ENCODE measurements at places on chromosomes 5 and 9.

DNA sequence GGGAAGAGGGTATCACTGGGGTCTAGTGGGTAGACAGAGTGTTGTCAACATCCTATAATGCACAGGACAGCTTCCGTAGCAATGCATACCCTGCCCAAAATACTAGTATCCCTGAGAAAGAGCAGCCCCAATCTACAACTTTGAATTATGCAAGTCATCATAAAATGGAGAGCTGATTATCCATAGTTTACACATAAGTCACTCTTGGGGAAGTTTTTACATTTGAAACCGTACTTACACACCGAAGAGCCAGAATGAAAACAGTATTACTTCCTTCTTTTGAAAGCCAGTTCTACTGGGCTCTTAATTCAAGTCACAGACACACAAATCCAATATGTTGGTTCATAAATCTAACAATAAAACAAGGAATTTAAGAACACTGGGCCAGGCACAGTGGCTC lies 21.6 kb downstream of the RNF145 start:
- no peak for DNase-seq

GRCh38 chr5:118068886-118069285 lies 919.5 kb downstream of the DTWD2 start:
- no peak for DNase-seq

- DNase-seq = no peak
These were observed 60.5 kb downstream of the SIL1 start for GRCh38 chr5:139137697-139138096.

GRCh38 chr5:120151825-120152224 lies 312.3 kb upstream of the PRR16 start:
- no peak for DNase-seq

- DNase-seq = no peak
These were observed 58.0 kb downstream of the PLAC8L1 start for GRCh38 chr5:146047396-146047795.

DNA sequence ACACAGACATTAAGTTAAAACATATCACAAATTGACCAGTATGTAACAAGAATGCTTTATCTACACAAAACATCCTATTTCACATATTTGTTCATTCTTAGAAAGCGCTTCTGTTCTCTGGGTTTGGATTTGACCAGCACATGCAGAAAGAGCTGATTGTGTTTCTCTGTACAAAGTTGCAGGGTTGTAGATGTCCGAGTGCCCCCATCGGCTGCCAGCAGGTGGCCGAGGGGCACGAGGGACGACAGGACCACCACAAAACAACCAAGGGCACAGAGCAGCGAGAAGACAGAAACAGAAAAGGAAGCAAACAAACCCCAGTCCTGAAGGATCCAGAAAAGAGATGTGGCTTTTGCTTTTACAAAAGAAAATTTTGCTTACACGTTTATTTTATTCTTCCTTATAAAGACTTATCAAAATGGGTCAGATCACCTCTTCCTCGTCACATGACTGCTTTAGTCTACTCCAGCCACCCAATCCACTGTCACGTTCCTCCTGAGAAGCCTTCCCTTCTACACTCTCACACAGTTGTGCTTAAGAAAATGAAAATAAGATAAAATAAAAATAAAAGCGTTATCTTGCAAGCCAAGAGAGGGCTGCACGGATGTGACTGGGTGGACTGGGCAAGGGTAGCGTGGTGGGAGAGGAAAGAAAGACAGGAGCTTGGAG lies 9.5 kb downstream of the OTP start:
- no peak for DNase-seq

DNA sequence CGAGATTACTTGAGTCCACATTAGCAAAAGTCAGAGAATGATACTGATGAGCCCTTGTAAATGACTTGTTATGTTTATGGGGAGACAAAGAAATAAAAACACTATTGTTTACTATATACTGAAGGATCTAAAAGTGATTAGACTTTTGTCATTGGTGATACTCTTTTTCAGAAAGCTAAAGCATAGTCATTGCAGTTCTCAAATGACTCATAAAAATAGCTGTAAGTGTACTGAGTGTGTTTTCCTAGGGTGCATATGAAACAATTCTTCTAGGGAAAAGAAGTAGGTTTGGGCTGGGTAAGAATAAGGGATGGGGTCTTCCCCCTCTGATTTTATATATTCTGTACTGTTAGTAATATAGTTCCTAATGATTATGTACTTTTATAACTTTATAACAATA lies 32.6 kb downstream of the WDR36 start:
- DNase-seq = no peak

DNA sequence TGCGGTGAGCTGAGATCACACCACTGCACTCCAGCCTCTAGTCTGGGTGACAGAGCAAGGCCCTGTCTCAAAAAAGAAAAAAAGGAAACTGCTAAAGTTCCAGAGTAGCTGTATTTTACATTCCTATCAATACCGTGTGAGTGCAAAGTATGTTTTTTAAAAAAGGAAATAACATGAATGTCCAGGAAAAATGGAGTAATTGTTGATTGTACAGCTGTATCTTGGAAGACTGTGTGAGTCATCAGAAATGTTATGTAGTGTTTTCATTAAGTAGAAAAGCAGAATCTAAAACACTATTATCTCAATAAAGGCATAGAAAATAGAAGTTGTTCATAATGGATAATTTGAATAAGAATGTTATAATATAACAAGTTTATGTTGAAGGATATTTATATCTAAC lies 53.9 kb downstream of the ZCCHC7 start:
- DNase-seq = no peak

DNA sequence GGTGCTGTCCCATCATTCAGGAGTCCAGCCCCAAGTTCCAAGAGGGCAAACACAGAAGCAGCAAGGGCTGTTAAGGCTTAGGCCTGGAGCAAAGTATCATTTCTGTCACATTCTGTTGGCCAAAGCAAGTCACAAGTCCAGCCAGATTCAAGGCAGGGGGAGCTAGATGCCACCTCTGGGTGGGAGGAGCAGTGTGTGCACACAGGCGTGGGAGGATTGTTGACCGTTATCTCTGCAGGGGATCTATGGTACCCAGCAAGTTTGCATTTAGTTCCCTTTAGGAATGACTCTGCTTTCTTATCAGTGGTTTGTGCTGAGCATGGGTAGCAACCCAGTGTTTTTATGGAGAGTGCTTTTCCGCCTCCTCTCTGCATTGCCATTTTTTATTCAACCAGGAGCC lies 278.9 kb downstream of the NR3C1 start:
- DNase-seq = no peak

Measured in GM04504 (cell line).